ENCODE measurements at places on chromosomes 2 and 18.

DNA sequence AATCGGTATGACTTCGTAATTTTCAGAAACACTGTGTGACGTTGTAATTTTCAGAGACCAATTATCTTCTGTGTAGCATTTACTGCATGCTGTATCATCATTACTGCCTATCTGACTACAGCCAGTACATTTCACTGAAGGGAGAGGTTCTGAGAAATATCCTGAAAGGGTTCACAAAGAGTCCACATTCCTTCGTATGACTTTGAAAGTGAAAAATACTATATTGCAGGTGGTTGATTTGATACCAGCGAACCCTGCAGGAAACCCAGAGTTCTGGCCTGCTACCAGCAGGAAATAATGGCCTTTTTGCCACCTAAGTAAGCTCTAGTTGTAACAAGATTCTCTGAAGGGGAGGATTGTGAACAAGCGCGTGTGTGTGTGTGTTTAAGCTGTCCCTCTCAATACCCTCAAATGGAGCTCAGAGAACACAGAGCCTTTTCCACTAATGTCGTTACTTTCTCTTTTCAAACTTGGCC lies 155.5 kb downstream of the ARHGAP28 start:
- DNase-seq: no peak

DNA sequence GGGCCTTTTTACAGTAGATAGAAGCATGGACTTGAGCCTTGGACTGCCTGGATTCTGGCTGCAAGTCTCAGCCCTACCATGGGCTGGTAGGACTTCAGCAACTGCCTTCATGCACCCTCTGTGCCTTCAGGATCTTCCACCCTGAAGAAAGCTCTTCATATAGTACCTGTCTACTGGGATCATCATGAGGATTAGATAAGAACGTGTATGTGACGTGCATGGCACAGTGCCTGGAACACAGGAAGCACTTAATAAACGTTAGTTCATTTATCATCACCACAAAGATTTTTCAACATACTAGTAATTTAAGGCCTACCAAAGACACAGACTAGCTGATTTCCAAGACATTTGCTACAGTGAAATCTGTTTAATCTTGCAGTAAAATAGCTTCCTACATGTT lies 53.2 kb upstream of the ITM2C start:
- DNase-seq: no peak

- DNase-seq: no peak
Observed at GRCh38 chr2:104944495-104944894, 90.6 kb downstream of the POU3F3 start.

DNA sequence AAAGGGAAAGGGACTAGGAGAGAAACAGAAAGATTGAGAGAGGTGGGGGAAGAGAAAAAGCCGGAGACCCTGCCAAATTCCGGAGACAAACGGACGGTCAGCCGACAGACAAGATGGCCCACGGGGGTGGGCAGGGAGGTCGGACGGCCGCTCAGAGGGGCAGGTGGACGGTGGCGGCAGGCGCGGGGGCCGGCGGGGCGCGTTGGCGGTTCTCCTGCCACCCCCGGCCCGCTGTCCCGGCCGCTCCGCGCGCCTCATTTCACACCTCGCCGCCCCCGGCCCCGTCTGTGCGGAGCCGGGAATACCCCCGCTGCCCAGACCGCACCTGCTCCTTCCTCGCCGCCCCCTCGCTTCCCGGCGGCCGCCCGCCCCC lies 935 bp downstream of the SLC30A3 start:
- no peak for DNase-seq

DNA sequence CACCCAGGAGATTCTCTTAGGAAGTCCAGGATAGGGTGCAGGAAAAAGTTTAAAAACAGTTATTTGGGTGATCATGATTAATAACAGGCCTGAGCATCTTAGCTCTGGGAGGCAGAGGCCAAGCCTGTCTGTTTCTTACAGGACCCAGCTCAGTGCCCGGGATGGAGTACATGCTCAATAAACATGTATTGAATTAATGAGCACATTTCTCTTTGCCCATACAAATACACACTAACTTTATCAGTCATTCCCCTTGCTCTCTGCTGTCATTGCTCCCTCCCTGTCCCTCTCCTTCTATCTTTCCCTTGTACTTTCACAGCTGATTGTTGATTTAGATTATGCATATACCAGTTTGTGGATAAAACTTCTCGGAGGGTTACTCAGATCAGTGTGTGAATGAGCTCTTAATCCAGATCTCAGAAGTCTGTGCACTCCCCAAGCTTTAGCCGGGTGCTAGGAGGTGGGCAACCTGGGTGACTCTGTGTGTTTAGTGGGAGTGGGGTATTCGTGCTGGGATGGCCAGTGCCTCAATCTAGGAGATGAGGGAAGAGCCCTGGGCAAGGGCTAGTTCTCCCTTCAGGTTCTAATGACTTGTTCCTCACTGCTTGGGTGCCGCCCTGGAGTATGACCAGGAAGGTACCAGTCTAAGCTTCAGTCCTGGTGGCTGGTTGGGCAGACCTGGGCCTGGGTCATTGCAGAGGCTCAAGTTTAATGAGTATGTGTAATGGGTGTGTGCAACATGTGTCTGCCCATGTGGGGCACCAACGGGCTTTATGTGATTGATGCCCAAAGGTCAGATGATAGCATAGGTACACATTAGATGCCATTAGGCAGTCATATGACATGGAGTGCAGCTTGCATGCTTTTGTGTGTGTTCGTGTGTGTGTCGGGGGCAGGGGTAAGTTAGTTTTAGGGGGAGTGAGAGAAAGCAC lies 10.6 kb downstream of the EMX1 start:
- DNase-seq: no peak

DNA sequence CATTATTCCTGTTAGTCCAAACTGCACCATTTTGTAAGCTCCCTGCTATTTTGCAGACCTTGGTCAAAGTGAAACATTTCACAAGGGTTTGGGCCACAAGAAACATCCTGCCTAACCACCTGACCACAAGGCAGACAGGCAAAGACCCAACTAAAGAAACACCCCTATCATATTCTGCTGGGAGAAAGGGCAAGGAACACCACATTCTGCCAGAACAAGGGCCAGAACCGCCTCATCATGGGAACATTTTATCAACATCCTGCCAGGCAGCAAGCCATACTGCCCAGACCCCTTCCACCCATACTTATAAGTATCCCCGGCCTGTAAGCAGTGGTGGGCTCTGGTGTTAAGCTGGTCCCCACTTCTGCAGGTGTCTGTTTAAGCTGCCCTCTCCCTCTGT lies 12.0 kb upstream of the RAB31 start:
- DNase-seq: no peak

GRCh38 chr2:37472959-37473358 lies 128.5 kb downstream of the QPCT start:
- DNase-seq: no peak

DNA sequence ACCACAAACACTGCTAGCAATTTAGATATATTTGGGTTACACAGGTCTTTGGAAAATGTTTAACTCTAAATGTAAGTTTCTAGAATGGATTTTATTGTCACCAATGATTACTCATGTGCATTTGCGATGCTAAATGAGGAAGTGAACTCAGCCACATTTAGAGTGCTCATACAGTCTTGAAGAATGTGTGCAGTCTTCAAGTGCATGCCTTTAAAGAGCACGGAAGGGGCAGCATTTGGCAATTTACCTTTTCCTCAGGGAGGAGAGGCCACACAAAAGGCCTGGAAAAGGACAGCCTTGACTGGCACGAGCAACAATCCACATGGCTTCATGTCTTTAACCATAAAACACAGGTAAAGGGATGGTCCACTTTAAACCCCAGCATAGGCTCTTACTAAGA lies 78.5 kb upstream of the STK17B start:
- DNase-seq: no peak

- DNase-seq: no peak
Observed at GRCh38 chr2:100876231-100876860, 56.4 kb downstream of the NPAS2 start.

DNA sequence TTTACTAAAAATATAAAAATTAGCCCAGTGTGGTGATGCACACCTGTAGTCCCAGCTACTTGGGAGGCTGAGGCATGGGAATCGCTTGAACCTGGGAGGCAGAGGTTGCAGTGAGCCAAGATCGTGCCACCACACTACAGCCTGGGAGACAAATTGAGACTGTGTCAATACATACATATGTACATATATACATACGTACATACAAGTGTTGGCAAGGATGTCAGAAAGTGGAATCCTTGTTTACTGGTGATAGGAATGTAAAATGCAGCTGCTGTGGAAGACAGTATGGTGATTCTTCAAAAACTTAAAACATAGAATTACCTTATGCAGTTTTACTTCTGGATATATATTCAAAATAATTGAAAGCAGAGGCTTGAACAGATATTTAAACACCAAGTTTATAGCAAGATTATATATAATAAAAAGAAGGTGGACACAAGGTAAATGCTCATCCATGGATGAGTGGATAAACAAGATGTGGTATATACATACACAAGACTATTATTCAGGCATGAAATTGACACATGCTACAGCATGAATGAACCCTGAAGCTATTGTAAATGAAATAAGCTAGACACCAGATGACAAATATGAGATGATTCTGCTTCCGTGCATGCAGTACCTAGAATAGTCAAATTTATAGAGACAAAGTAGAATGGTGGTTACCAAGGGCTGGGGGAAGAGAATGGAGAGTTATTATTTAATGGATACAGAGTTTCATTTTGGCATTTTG lies 43.2 kb downstream of the CCDC138 start:
- no peak for DNase-seq
